ENCODE measurements at places on chromosomes 5 and 9.

- no peak for DNase-seq
These were observed 79.2 kb downstream of the UBE2QL1 start for GRCh38 chr5:6527749-6528455.

GRCh38 chr9:16645970-16646369, 224.5 kb downstream of the BNC2 start:
- no peak for DNase-seq

DNA sequence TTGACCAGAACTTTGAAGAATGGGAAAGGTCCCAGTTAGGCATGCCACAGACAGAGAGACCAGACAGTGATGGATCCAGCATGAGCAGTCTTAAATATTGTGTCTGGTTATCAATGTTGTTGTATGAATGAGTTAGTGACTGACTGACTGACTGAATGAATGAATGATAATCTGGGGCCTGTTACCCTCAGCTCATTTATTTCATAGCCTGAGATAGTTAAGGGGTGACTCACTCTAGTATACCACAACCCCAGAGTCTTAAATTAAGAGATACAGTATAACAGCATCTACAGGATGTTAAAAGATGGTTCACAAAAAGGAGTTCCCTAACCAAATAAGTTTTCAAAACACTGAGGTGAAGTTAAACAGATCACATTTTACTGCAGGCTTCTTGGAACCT, 133.5 kb downstream of the SGCD start:
- DNase-seq, result no peak

GRCh38 chr5:76099286-76099702, 16.1 kb downstream of the SV2C start:
- no peak for DNase-seq

- DNase-seq, result no peak
These were observed 42.5 kb upstream of the MYOT start for GRCh38 chr5:137825165-137825564.

- no peak for DNase-seq
These were observed 57.4 kb downstream of the CFAP95 start for GRCh38 chr9:69877852-69878514.

DNA sequence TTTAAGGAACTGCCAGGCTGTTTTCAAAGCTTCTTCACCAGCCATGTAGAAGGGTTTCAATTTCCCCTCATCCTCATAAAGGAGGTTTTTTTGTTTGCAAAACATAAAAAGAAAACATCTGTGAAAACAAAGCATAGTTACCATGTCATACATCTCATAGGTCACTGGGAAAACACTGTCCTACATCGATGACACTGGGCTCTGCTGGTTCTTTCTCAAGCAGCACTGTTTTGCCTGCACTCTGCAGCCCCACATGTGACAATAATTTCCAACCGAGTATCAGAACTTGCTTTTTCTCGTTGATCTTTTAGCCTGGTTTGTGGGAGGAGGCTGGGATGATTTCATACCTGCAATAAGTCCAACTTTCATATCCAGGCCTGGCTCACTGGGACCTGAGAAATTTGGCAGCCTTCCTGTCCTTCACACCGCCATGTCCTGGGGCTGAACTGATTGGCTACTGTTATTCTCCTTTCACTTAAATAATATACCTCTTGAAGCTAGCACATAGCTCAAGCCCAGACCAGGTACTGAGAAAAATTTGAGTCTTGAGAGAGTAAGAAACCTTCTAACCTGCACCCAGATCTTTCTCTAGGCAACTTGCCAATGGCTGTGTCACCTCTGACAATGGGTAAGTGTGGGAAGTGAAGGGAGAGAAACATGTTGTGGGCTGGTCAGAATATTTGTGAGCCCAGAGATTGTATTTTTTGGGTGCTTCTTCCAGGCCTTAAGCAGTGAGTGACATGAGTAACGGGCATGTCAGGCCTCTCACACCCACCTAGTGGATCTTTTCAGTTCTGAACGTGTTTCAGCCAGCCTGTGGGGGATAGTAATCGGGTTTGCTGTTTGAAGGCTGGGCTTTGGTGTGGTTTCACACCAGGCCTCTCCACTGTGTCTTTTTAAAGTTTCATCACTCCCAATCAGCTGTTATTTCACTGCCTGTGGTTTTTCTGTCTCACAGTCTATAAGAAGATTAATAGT, 502.8 kb downstream of the NTRK2 start:
- no peak for DNase-seq

DNA sequence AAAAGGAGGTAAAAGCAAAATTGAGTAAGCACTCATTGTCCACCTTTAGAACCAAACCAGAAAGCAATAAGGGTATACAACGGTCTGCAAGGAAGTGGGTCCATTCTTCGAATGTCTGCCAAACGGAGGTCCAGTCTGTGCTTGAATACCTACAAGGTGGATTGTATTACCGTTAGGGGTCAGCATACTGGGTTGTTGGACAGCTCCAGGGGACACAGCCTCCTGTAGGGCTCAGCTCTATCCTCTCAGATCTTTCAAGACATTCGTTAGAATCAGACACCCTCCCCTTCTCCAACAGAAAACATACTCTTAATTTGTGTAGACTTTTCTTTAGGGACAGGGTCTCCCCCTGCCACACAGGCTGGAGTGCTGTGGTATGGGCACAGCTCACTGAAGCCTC, 5.5 kb downstream of the ASTN2 start:
- no peak for DNase-seq

GRCh38 chr9:16461851-16462250, 408.6 kb downstream of the BNC2 start:
- no peak for DNase-seq

DNA sequence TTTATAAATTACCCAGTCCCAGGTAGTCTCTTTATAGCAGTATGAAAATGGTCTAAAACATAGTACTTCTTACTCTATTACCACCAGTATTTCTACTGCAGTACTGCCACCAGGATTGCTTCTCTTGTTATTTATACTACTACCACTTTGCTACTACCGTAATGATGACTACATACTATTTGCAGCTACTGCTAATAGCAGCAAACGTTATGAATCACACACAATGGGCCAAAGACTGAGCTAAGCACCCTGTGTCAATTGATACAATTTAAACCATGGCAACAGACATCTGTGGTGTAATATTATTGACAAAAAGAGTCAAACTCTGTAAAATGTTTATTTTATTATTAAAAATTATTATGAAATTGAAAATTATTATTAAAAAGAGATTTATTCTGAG, 15.3 kb upstream of the KIF12 start:
- DNase-seq, result no peak

- no peak for DNase-seq
These were observed 3.6 kb upstream of the ENG start for GRCh38 chr9:127858041-127858512.

- no peak for DNase-seq
These were observed 5.0 kb downstream of the PBX3 start for GRCh38 chr9:125752070-125752628.

GRCh38 chr9:136596630-136597031, 50.8 kb upstream of the NOTCH1 start:
- no peak for DNase-seq

DNA sequence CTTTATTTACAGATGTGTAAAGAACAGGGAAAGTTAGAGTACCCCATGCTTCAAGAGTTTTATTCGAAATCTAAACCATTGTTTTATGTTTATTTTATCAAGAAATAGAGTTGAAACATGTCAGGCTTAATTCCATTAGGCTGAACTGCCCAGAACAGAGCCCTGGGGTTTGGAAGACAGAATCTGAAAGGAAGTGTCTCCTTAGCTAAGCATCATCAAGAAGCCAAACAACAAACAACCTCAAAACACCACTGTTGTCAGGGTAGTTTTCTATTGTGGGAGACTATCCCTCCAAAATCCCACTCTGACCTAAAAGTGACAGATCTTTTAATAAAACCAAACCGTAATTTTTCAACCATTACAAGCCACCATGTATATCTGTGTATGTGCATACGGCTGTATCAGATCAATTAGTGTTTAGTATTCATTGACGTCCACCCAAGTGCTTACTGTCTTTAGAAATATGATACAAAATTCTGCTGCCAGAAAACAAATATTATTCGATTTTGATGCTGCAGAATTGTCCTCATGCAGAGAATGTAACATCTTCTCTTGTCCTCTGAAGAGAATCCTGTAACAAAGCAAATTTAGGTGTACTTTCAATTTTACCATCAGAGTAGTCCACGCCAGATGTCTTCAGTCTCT, 271.9 kb upstream of the TMEM161B start:
- DNase-seq, result no peak

DNA sequence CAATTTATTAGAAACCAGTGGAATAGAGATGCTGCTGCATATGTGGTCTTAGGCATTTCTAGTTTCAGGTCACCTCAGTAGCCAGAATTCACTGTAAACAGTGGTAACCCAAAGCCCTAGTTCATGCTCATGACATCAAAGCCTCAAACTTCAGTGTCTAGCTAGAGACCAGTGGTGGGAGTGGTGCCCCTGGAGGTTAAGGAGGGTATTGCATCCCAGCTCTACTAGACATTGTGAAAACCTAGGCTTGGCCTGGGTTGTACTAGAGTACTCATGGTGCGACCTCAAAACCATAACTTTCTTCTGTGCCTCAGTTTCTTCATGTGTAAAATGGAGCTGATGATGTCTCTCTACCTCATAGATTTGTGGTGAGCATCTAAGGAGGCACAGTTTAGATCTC, 18.8 kb downstream of the COL5A1 start:
- no peak for DNase-seq

- DNase-seq, result no peak
These were observed 11.7 kb downstream of the FIBCD1 start for GRCh38 chr9:130927338-130927737.

DNA sequence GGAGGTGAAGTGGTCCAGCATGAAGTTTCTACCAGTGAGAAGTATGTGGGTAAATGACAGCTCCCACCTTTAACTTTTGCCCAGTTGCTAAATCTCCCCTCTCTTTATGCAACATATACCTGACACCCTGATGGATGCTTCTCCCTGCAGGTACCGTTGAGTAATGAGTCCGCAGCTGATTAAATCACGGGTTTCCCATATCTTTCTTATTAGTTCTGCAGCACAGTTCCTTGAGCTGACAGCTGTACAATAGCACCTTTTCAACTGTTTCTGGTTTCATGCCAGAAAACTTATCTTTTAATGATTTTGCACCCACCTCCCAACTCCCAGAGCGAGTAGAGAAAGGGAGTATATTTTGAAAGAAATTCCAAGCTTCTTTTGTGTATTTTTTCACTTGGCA, 161.0 kb upstream of the TUT7 start:
- no peak for DNase-seq

DNA sequence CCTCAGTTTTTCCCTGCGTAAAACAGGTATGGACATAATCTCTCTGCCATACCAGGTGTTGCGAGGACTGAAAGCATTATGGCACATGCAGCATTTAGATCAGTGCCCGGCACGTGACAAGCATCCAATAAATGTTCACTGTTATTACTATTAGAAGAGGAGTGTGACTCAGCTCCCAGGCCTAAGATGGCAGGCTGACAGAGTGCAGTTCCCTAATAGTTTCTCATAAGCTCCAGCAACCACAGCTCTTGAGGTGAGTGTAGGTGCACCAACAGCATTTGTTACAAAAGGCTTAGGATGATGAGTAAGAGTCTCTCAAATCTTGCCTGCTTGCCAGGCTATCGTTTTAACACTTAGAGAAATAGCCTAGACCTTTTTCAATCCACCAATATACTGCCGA, 28.9 kb upstream of the GLIS3 start:
- DNase-seq, result no peak

DNA sequence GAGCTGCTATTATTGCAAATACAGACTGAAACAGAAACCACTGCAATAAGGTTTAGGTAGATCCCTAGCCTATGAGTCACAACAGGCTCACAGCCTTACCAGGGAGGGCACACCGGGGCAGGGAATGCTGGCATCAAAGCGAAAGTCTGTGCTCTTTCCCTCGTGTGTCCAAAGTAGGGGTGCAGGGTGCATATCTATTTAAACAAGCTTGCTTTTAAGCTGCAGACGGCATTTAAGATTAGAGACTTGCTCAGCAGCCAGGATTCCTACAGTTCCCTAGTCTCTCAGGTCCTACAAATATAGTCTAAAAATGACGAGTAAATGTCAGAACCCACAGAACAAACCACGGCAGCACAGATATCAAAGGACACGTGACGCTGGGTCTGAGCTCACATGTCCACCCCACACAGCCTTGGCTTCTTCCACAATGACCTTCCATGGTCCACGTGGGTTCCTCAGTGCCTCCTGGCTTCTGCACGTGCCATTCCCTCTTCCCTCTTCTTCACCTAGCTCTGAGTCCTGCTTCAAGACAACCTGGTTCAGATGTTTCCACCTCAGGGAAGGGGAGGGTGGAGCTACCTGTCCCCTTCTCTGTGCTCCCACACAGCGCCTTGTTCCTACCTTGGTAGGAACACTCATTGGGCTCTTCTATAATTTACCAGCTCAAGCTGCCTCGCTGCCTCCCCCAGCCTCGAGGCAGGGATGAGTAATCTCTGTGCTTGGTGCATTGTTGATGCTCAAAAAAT, 193.2 kb downstream of the MAPKAP1 start:
- no peak for DNase-seq

DNA sequence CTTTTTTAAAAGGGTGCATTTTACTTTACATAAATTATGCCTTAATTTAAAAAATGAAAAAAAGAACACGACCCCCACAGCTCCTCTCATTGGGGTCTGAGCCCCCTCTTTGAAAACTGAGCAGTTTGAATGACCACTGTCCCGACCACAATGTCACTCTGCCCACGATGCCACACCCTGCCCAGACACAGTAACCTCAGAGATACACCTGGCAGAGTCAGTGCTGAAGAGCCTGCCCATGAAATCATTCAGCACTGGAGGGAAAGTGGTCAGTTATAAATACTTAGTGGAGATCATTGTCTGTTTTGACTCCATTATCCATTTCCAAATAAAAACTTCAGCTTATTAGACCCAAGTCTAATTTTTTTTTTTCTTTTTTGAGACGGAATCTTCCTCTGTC, 49.3 kb downstream of the DNAJC21 start:
- DNase-seq, result no peak

- no peak for DNase-seq
These were observed 22.6 kb upstream of the CTNNAL1 start for GRCh38 chr9:109035684-109036423.

DNA sequence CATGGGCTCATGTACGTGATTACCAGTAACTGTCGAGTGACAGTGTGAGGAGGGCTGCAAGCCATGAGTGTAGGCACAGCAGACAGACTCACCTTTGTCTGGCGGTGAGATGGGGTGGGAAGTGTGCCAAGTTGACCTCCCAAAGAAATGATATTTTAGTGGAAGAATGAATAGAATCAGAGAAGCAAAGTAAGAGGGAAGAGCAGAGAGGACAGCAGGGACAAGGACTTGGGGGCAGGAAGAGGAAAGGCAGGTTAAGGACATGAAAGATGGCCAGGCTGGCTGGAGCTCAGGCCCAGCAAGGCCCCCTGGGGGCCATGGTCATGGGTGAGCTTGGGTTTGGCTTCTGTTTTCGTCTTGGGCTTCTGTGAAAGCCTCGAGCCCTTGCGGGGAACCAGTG, 20.2 kb downstream of the TGFBI start:
- no peak for DNase-seq

- no peak for DNase-seq
These were observed 154.1 kb upstream of the PAPPA start for GRCh38 chr9:115999498-115999897.

DNA sequence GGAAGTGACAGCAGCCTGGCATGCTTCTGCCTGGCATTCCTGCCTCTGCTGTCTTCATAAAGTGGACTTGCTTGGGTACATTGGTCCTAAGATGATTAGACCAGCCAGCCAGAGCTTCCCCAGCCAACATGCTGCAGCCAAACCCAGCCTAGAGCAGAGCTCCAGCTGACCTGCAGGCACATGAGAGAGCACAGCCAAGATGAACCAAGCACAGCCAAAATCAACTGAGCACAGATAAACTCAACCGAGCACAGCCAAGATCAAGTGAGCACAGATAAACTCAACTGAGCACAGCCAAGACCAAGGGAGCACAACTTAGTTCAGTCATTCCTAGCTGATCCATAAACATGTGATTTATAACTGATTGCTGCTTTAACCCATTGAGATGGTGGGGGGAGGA, 266.5 kb downstream of the MSX2 start:
- no peak for DNase-seq
